ENCODE measurements at places on chromosomes 5 and 9.

GRCh38 chr5:5031665-5032064, 108.5 kb upstream of the ADAMTS16 start:
- no peak for DNase-seq

DNA sequence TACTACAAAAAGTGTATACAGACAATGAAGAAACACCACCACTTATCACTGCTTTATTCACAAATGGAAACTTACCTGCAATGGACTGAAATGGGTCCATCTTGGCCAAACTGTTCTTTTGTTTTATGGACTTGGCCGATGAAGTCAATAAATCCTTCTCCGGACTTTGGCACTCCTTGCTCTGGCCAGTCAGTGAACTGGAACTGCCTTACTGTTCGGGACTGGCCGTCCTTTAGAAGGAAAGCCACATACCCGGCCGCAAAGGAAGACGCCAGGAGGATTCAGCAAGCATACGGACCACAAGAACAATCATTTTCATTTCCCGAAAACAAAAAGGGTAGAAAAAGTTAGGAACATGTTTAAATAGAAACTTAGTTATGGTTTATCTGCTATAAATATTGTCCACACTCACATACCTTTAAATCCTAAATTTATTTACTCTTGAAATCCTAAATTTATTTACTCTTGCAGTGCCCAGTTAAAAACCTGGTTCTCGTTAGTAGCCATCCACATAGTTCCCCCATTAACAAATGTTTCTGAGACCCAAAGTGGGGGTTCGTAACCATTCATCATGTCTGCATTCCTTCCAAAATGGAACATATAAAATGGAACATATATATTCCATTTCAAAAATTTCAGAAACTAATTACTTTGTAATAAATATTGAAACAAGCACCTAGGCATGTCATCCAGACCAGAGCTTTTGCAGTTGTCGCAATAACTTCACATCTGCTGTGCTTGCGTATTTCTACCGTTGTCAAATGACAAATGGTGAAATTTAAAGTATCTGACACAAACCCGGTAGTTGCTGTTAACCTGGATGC, 532.1 kb upstream of the DMAC1 start:
- no peak for DNase-seq

- DNase-seq, result no peak
Measured at GRCh38 chr5:155303120-155303519, 289.6 kb downstream of the KIF4B start.

DNA sequence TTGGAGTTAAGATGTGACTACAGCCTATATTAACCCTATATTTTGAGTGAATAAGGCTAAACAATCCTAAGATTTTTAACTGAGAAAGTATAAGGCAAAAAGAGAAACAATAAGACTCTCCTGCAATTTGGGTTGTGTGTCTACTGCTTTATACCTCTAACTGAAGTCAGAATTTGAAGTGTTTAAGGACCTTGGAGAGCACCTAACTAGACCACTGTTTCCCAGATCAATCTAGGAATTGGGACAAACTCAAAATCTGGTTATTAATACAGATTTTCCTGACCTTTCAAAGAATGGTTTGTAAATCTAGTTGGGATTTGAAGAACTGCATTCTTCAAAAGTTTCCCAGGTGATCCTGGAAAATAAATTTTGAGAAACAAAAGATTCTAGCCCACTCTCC, 42.1 kb downstream of the GABRA1 start:
- DNase-seq, result no peak

- DNase-seq, result no peak
Measured at GRCh38 chr9:2013743-2014475, 1.2 kb upstream of the SMARCA2 start.

DNA sequence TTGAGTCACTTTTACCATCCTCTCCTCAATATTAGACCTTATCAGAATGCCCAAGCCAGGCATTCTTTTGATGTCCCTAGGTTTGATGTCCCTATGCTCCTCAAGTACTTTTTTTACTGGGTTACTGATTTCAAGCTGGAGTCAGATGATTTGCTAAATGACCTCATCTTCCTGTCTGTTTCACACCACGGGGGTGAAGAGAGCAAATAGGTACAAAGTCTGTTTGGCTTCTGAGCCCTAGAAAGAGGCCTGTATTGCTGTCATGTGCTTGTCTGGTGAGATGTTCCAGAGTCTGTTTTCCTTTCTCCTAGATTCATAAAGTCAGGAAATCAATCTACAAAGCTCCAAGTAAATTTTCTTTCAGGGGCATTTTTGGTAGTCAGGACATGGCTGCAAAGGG, 12.7 kb upstream of the DAB2 start:
- DNase-seq, result no peak

- DNase-seq, result no peak
Measured at GRCh38 chr9:100725371-100725770, 147.5 kb downstream of the CAVIN4 start.

- no peak for DNase-seq
Measured at GRCh38 chr5:124642151-124642550, 104.3 kb downstream of the ZNF608 start.

DNA sequence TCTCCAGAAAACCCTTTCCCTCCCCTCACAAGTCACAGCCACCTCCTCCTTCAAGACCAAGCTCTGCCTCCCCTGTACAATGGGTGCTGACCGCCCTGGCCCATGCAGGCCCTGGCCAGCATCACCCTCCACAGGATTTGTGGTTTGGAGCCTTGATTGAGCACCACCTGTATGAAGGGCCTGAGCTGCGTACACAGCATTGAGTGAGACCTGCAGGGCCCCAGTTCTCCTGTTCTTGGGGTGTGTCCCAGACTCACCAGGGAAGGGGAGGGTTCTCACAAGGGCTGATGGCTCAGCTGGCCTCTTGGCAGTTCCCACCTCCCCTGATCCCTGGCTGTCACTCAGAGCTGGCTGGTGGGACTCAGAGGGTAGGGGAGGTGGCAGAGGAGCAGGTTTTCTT, 63.7 kb upstream of the IER5L start:
- no peak for DNase-seq

DNA sequence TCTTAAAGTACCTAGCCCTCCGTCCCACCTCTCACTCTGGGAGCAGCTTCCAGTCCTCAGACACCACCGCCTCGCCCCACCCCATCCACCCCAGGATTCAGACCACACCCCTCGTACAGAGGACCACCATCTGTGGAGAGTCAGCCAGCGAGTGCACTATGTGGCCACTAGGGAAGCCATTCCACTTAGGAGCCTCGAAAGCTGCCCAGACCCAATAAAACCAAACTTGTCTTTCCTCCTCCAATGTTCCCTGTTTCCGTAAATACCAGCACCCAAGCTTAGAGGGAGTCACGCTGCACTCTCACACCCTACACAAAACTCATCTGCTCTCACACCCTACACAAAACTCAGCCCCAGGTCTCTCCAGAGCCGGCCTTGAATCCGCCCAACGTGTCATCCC, 1.9 kb downstream of the GCNT4 start:
- DNase-seq, result no peak

DNA sequence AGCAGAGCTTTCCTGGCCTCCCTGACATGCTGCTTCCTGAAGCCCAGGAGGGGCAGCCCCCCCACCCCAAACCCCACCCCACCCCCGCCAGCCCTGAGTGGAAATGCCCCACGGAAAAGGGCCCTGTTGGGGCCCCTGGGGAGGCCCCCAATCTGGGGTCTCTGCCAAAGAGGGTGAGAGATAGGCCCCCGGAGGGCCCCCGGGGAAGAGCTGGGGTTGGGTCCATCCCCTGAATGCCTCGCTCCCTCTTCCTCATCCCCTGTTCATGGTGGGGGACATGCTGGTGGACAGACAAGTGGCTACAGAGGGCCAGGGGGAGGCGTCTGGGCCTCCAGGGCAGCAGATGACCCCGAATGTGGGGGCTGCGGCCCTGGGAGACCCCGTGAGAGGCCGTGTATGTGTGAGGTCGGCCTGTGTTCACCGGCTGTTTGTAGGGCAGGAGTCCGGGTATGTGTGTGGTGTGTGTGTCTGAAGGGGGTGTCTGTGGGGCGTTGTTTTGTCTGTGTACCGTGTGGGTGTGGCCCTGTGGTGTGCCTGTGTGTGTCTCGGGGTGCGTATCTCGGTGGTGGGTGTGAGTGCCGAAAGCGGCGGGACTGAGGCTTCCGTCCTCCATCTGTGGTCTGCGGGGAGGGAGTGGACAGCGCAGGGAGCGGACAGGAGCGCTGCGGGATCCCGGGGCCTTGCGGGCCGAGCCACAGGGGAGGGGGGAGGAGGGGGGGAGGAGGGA, 11.3 kb downstream of the C9orf50 start:
- peak; percentile 63 for DNase-seq

- DNase-seq, result peak; percentile 97
Measured at GRCh38 chr5:59079622-59080620, 497.0 kb downstream of the RAB3C start.

- no peak for DNase-seq
Measured at GRCh38 chr5:51895834-51896233, 512.6 kb downstream of the ISL1 start.

DNA sequence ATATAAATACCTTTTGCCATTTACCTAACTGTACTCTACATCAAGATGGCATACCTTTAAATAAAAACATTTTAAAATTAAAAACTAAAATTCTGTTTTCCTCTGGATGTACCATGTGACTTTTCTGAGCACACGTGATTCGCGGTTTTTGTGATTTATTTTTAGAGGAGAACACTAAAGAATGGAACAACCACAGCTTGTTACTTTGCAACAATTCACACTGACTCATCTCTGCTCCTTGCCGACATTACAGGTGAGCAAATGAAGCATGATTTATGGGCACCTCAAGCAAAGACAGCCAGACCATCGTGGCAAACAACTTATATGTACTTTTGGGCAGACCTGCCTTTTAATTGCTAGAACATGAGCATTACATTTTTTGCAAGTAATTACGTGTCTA, 61.3 kb downstream of the GDA start:
- DNase-seq, result no peak

- DNase-seq, result peak; percentile 70
Measured at GRCh38 chr5:74684900-74685851, at the start of gene HEXB. Gene HEXB (plus strand): TSS chr5:74685233. CDS start chr5:74685261, 28 bp downstream.

- no peak for DNase-seq
Measured at GRCh38 chr5:93062548-93062947, 518.5 kb downstream of the NR2F1-AS1 start.

GRCh38 chr5:130724658-130725057, 440.4 kb downstream of the HINT1 start:
- DNase-seq, result no peak

- DNase-seq, result no peak
Measured at GRCh38 chr5:150513375-150514309, 5.7 kb downstream of the NDST1 start.

- DNase-seq, result no peak
Measured at GRCh38 chr5:112907166-112907631, 14.8 kb downstream of the REEP5 start.

DNA sequence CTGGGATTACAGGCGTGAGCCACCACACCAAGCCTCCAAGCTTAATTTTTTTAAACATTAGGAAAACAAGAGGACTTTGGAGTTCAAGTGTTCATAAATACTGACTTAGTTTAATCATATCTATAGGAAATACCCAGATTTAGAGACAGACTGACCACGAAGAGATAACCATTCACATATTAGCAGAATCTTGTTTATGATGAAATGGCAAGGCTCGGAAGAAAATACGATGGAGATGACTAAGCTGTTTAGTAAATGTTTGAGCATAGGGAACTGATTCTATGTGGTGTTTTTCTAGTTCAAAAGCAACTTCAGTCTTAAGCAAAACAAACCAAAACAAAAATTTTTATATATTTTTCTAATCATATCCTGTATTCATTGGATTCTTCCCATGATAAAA, 13.5 kb upstream of the TUSC1 start:
- DNase-seq, result peak; percentile 32

DNA sequence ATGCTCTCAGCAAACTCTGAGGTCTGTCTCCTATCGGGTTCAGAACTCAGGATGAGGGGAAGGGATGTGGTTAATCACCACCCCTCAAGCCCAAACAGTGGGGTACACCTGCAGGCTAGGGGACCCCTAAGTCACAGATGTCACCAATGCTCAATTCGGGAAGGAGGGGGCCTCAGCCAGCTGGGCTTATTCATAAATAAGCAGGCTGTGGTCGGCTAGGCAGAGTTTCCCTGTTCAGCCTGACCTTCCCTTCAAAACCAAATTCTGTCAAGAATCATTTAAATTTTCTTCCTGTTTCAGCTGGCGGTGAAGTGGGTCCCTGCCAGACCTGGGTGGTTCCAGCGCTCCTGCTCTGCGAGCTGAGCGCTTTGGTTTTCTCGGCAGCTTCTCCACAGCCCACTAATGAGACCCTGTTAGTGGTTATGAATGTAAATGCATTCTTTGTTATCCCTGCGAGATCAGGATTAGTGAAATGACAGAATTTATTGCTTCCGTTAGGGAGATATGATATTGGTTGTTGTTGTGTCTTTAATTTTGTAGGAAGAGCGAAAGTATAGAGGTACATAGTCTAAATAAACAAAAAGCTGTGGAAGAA, 68.3 kb downstream of the AK8 start:
- no peak for DNase-seq

DNA sequence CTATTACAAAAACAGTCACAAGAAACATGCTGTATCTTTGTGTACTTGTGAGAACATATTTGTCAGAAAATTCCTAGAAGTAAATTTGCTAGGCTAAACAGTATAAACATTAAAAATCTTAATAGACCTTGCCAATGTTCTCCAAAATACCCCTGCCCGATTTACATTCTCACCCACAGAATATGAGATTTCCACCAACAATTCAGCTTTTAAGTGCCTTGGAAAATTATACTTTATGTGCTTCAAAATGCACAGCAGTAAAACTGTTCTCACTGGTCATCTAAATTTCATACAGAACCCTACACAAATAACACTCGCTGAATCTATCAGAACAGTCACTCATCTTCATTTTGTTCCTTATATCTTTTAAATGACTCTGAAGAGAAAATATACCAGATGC, 5.5 kb downstream of the MLLT3 start:
- DNase-seq, result no peak

DNA sequence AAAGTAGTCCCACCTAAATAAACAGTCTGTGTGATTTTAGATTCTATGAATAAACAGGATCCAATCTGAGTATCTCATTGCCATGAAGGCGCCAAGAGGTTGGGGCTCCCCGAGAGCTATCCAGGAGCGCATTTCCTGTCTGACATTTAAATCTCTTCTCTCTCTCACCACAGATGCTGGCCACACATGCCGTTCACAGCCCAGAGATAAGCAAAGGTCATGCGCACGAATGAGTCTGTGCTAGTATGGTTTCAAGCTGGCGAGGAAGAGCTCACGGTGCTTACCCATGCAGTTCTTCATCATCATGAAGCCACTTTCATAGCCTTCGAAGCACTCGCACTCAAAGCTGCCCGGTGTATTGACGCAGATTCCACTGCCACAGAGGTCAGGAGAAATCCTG, 199.4 kb downstream of the FBN2 start:
- DNase-seq, result no peak

- DNase-seq, result no peak
Measured at GRCh38 chr5:84306601-84307000, 78.1 kb downstream of the EDIL3 start.

DNA sequence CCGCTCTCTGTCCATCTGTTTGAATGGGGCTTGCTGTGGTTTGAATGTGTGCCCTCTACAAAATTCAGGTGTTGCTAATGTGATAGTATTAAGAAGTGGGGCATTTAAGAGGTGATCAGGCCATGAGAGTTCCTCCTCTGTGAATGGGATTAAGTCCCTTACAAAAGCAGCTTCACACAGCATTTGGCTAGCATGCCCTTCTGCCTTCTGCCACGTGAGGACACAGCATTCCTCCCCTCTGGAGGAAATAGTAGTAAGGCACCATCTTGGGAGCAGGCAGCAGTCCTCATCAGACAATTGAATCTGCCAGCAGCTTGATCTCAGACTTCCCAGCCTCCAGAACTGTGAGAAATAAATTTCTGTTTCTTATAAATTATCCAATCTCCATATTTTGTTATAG, 540.2 kb downstream of the CSNK1G3 start:
- no peak for DNase-seq

Data from brain microvascular endothelial cell (primary cell).